ENCODE measurements at places on chromosomes 7 and 10. TPM values are rescaled to one million over a fixed set of nuclear protein-coding genes. Genes with fewer than 3 reads are reported as not detected.

PNLIPRP2 gene
- 1.1 TPM for total RNA-seq

GPR37 gene
- total RNA-seq: 2.2 TPM

- no peaks in the 10 kb centered on the region for H3K4me1 ChIP-seq
- no peak overlapping the region for H3K4me3 ChIP-seq
- DNase-seq: no peak
- no peaks in the 10 kb centered on the region for H3K36me3 ChIP-seq
Measured at GRCh38 chr7:45036317-45036716, 36.3 kb downstream of the CCM2 start.

GRCh38 chr7:29812185-29812876 lies 6.0 kb downstream of the WIPF3 start:
- H3K27ac ChIP-seq: no peak overlapping the region
- DNase-seq: no peak
- H3K4me3 ChIP-seq: no peak overlapping the region

MRPL32 gene
- 47.5 TPM for total RNA-seq

GRCh38 chr10:62076891-62077290 lies 175.4 kb downstream of the ARID5B start:
- H3K4me1 ChIP-seq: peaks cover 3% of the 10 kb centered on the region
- no peak overlapping the region for H3K27ac ChIP-seq
- no peaks in the 10 kb centered on the region for H3K36me3 ChIP-seq

APBB1IP gene
- 0.27 TPM for total RNA-seq

ANKRD1 gene
- total RNA-seq: not detected

DNA sequence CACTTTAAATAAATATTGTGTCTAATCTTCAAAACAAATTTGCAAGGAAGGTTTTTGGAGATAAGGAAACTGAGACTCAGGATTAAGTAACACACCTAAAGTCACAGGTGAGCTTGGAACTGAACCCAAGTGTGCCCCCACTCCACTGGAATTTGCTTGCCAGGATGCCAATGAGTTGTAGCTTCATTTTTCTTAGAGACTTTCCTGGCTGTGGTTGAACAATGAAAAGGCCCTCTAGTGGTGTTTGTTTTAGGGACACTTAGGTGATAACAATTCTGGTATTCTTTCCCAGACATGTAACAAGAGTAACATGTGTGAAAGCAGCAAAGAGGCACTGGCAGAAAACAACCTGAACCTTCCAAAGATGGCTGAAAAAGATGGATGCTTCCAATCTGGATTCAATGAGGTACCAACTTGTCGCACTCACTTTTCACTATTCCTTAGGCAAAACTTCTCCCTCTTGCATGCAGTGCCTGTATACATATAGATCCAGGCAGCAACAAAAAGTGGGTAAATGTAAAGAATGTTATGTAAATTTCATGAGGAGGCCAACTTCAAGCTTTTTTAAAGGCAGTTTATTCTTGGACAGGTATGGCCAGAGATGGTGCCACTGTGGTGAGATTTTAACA lies 1.5 kb downstream of the IL6 start:
- no peak overlapping the region for H3K4me3 ChIP-seq
- H3K27ac ChIP-seq: no peak overlapping the region
- DNase-seq: peak; percentile 55
- H3K36me3 ChIP-seq: no peaks in the 10 kb centered on the region
- H3K4me1 ChIP-seq: no peaks in the 10 kb centered on the region

GRCh38 chr7:139075031-139075652 lies 34.4 kb downstream of the ZC3HAV1 start:
- no peaks in the 10 kb centered on the region for H3K27me3 ChIP-seq
- peak; percentile 56 for DNase-seq
- no peak overlapping the region for H3K27ac ChIP-seq
- H3K4me3 ChIP-seq: no peak overlapping the region

- DNase-seq: peak; percentile 53
- H3K27me3 ChIP-seq: no peaks in the 10 kb centered on the region
- peak overlapping the region; percentile 46 for H3K4me3 ChIP-seq
- H3K4me1 ChIP-seq: peaks cover 10% of the 10 kb centered on the region
- H3K36me3 ChIP-seq: no peaks in the 10 kb centered on the region
- H3K27ac ChIP-seq: peak overlapping the region; percentile 9
Measured at GRCh38 chr10:45249978-45250693, 65.3 kb downstream of the OR13A1 start.

- peaks cover 12% of the 10 kb centered on the region for H3K4me1 ChIP-seq
- peaks cover 76% of the 10 kb centered on the region for H3K27me3 ChIP-seq
- H3K27ac ChIP-seq: no peak overlapping the region
- no peaks in the 10 kb centered on the region for H3K36me3 ChIP-seq
- no peak for DNase-seq
Measured at GRCh38 chr10:76047521-76047920, 616.1 kb downstream of the LRMDA start.

GRCh38 chr7:35988818-35989217 lies 164.2 kb upstream of the EEPD1 start:
- no peak overlapping the region for H3K4me3 ChIP-seq
- no peaks in the 10 kb centered on the region for H3K4me1 ChIP-seq
- H3K27me3 ChIP-seq: no peaks in the 10 kb centered on the region
- H3K27ac ChIP-seq: no peak overlapping the region

IGF2BP3 gene
- total RNA-seq: 79.1 TPM

GRCh38 chr10:16773334-16773733 lies 43.9 kb downstream of the RSU1 start:
- no peak for DNase-seq
- no peak overlapping the region for H3K27ac ChIP-seq
- no peaks in the 10 kb centered on the region for H3K4me1 ChIP-seq
- no peak overlapping the region for H3K4me3 ChIP-seq
- no peaks in the 10 kb centered on the region for H3K27me3 ChIP-seq

DNA sequence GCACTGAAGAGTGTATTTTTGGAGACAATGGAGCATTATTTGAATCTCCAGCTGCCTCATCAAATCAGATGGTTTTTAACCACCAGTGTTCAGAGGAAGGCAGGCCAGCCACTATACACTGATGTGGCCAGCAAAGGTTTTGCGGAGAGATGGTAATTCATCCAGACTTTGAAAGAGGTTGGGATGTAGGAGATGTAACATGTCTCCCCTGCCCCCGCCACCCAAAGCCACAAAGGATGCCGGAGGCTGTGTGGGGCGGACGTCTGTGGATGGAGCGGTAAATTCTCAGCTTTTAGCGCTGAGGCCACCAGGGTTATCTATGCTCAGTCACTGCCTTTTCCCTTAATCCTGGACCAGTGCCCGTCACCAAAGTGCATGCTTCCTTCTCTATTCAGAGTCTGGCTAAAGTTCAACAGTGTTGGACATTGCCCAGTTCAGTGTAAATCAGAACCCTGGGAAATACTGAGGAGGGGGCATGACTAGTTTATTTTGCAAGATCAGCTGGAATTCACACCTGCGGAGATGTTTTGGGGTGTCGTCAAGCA lies 3.7 kb upstream of the TRIP6 start:
- no peak for DNase-seq
- H3K27ac ChIP-seq: no peak overlapping the region
- H3K4me3 ChIP-seq: no peak overlapping the region
- peaks cover 13% of the 10 kb centered on the region for H3K36me3 ChIP-seq
- no peaks in the 10 kb centered on the region for H3K27me3 ChIP-seq

- DNase-seq: no peak
- H3K4me3 ChIP-seq: no peak overlapping the region
- no peaks in the 10 kb centered on the region for H3K4me1 ChIP-seq
- H3K27ac ChIP-seq: no peak overlapping the region
- no peaks in the 10 kb centered on the region for H3K27me3 ChIP-seq
Measured at GRCh38 chr10:71285180-71285545, 33.9 kb upstream of the SLC29A3 start.

C10orf88 gene
- 16.2 TPM for total RNA-seq

- no peaks in the 10 kb centered on the region for H3K36me3 ChIP-seq
- H3K27me3 ChIP-seq: no peaks in the 10 kb centered on the region
- no peaks in the 10 kb centered on the region for H3K4me1 ChIP-seq
Measured at GRCh38 chr7:45716380-45717203, 142.4 kb downstream of the ADCY1 start.

CPA4 gene
- total RNA-seq: 38.7 TPM
